Forelimb muscle (tissue), 1 donor: ENCODE measurements at places on chromosomes 12 and 14. TPM values are rescaled to one million over a fixed set of nuclear protein-coding genes. Genes with fewer than 3 reads are reported as not detected.

- no peak for DNase-seq
Measured at GRCh38 chr12:60210756-60211155, 614.9 kb downstream of the SLC16A7 start.

DNA sequence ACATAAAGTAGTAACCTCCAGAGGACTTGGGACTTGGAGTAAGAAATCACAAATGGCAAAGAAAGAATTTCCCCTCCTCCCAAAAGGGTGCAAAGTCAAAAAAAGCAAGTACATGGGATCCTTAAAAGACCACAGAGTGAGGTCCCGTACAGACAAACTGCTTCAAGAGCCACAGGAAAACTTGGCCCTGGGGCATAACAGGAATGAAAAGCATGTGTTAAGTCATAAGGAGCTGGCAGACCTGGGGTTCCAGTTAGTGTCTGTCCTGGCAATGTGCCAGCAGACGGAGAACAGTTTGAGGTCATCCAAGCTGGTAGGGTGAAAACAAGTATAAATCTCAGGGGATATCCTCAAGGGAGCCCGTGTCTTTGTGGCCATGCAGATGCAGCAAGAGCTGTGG lies 73.2 kb downstream of the HSD17B6 start:
- DNase-seq: no peak

The GALNT9 gene
- 1.7 TPM for polyA plus RNA-seq

DNA sequence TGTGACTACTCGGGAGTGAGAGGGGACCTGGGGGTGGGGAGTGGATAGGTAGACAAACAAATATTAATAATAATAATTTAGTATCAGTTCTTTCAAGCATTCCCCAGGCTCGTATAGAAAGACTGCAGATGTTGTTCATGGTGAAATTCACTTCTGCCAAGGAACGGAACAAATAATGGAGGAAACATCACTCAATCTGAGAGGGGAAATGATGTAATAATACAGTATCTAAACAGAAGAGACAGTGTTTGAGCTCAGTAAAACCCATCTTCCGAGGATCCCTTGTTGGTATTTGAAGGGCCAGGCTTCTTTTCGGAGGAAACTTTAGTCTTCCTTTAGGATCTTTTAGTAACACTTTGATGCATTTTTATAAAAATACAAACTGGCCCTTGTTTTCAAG lies 114.2 kb downstream of the KCNK10 start:
- DNase-seq: no peak

The HPD gene
- 0.08 TPM for polyA plus RNA-seq

The RNASE9 gene
- polyA plus RNA-seq: not detected

- no peak for DNase-seq
Measured at GRCh38 chr14:94075008-94075407, 6.0 kb downstream of the DDX24 start.

The ACSM4 gene
- 0.09 TPM for polyA plus RNA-seq

The VDR gene
- 0.46 TPM for polyA plus RNA-seq

DNA sequence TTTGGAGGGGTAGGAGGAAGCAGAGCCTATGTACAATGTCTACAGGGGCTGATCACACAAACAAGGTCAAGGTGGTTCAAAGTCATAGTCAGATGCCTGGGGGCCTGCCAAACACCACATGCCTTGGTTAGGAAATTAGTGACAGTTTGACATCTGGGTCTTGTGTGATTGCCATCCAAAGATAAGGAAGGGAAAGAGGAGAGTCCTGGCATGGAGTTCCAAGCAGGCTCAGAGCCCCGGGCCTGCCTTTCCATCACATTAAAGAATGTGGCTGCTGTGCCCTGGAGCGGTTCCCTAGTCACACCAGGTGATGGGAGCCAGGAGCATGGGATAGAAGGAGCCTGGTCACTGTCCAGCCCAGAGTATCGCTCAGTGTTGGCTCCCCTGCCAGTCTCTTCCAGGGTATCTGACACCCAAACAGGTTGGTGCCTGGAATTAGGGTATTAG lies 53.6 kb upstream of the BCL2L14 start:
- no peak for DNase-seq

The STAC3 gene
- 488 TPM for polyA plus RNA-seq

- no peak for DNase-seq
Measured at GRCh38 chr12:38160318-38161122, 156.1 kb upstream of the ALG10B start.

The DACT1 gene
- polyA plus RNA-seq: 23.3 TPM

The ESYT1 gene
- polyA plus RNA-seq: 71.4 TPM

The PPP1R3E gene
- polyA plus RNA-seq: 18.5 TPM

GRCh38 chr14:93431036-93431670 lies 414 bp downstream of the UNC79 start:
- no peak for DNase-seq

- DNase-seq: no peak
Measured at GRCh38 chr14:68951035-68951797, 27.9 kb downstream of the ACTN1 start.

- no peak for DNase-seq
Measured at GRCh38 chr12:12548713-12549112, 13.9 kb downstream of the DUSP16 start.

- no peak for DNase-seq
Measured at GRCh38 chr14:25042362-25043299, 7.3 kb downstream of the STXBP6 start.

DNA sequence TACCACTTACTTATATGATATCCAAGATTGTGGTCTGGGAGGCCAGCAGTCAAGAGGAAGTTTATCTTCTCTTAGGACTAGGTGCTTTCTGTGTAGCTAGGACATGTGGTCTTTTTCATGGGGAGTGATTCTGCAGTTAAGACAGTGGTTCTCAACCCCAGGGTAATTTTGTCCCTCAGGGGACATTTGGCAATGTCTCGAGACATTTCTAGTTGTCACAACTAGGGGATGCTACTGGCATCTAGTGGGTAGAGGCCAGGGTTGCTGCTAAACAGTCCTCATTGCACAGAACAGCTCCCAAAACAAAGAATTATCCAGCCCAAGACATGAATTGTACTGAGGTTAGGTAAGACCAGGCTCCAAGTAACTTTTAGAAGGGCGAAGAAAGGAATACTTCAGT lies 20.0 kb downstream of the AMDHD1 start:
- no peak for DNase-seq

DNA sequence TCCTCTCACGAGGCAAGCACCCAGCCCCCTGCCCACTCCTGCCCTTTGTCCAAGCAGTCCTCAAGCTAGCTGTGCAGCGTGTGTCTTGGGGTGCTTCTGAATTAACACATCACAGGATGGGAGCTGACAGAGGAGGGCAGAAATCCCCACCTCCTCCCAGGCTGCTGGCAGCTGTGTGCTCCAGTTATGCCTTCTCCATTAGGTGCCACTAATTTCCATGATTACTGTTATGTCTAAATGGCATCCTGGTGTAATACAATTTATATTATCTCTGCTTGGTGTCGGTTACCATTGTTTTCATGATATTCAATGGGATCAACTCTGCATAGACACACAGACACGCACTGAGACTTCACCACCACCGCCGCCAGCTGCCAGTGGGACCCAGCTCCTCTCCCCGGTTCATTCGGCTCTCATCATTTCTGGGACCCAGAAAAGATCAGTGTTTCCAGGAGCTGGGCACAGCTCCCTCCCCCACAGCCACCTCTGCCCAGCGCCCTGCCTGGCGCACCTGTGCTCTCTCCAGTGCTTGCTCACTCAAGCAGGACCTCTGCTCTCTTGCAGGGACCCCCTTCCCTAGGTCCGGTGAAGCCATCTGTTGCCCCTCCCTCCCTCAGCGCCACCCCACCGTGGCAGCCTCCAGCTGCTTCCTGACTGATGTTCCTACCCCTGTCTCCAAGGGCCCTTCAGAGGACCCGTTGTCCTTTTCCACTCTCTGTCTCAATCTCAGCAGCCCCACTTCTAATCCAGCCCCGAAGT lies 167.5 kb upstream of the FKBP4 start:
- no peak for DNase-seq

GRCh38 chr14:88289996-88290395 lies 33.1 kb downstream of the KCNK10 start:
- no peak for DNase-seq

The OXA1L gene
- 250 TPM for polyA plus RNA-seq

The GPRC5D gene
- 0.32 TPM for polyA plus RNA-seq

GRCh38 chr14:99773521-99774497 lies 19.4 kb upstream of the EML1 start:
- no peak for DNase-seq

- DNase-seq: no peak
Measured at GRCh38 chr12:32975122-32975521, 78.5 kb upstream of the PKP2 start.

The CLEC2A gene
- not detected for polyA plus RNA-seq
